Fibroblast of mammary gland (primary cell): ENCODE measurements at places on chromosomes 13 and 19.

- no peak for DNase-seq
Observed at GRCh38 chr13:97248243-97248642, 26.1 kb downstream of the MBNL2 start.

DNA sequence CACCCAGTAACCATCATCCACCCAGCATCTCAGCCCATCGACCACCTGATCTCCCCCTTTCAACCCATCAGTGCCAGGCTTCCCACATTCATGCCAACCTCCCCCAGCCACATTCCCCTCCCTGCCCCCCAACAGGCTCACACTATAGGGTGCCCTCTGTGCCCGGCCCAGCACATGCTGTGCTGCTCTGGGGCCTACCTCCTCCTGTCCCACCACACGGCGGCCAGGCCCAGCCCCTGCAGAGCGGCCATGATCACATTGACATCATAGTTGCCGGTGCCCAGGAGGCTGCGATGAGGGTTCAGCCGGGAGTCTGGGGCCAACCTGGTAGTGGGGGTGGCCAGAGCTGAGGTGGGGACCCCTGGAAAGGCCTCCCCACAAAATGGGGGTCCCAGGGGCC lies 3.6 kb downstream of the JOSD2 start:
- DNase-seq: no peak

DNA sequence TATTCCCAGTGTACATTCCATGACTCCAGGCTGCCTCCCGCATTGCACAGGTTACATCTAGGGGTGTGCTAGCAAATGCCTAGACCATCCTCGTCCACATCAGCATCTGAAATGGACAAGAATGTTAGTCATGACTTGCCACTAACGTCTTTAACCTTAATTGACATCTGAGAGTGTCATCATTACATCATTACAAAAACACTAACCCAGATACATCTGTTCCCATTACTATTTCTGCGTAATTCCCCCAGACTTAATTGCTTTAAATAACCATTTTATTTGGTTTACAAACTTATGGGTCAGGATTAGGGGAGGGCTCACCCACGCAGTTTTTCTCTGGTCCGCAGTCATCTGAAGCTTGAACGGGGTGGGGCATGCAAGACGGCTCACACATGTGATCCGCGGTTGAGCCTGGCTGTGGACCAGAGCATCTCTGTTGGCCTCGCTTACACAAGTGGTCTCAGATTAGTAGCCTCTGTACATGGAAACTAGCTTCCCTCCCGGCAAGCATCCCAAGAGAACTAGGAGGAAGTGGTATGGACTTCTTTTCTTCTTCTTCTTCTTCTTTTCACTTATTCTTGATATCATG lies 15.9 kb downstream of the KL start:
- DNase-seq: peak; percentile 86

- peak; percentile 48 for DNase-seq
Observed at GRCh38 chr13:23289917-23290357, 109.2 kb downstream of the SGCG start.

GRCh38 chr13:44131069-44131614 lies 242.5 kb upstream of the SERP2 start:
- no peak for DNase-seq

- peak; percentile 20 for DNase-seq
Observed at GRCh38 chr13:75416327-75417011, 65.5 kb downstream of the TBC1D4 start.

GRCh38 chr13:30017880-30018279 lies 167.5 kb upstream of the UBL3 start:
- no peak for DNase-seq

- no peak for DNase-seq
Observed at GRCh38 chr19:23145617-23146415, 29.0 kb downstream of the ZNF730 start.

DNA sequence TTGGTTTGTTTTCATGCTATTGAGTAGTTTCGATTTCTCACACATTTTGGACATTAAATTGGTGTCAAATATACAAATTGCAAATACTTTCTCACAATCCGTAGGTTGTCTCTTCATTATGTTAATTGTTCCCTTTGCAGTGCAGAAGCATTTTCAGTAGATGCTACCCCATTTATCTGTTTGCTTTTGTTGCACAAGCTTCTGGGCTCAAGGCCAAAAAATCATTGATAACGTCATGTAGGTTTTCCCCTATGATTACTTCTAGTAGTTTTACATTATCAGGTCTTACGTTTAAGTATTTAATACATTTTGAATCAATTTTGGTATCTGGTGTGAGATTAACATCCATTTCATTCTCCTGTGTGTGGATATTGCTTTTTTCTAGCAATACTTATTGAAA lies 14.0 kb upstream of the ZNF347 start:
- peak; percentile 49 for DNase-seq

DNA sequence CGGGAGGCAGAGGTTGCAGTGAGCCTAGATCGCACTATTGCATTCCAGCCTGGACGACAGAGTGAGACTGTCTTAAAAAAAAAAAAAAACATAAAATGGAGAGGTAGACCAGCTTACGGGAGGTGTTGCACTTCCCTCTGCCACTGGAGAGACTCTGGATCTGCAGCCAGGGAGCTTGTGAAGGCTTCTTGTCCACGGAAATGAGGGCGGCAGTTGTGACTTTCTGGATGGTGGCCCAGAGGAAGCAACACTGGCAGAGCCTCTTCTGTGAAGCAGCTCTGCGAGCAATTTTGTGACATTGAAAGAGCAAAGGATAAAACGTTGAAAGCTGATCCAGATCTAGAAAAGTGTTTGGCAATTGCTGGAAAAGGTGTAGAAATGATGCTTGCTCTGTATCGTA lies 10.4 kb downstream of the SPINT2 start:
- DNase-seq: no peak

GRCh38 chr13:44436589-44437337 lies 63.1 kb downstream of the SERP2 start:
- DNase-seq: peak; percentile 93

DNA sequence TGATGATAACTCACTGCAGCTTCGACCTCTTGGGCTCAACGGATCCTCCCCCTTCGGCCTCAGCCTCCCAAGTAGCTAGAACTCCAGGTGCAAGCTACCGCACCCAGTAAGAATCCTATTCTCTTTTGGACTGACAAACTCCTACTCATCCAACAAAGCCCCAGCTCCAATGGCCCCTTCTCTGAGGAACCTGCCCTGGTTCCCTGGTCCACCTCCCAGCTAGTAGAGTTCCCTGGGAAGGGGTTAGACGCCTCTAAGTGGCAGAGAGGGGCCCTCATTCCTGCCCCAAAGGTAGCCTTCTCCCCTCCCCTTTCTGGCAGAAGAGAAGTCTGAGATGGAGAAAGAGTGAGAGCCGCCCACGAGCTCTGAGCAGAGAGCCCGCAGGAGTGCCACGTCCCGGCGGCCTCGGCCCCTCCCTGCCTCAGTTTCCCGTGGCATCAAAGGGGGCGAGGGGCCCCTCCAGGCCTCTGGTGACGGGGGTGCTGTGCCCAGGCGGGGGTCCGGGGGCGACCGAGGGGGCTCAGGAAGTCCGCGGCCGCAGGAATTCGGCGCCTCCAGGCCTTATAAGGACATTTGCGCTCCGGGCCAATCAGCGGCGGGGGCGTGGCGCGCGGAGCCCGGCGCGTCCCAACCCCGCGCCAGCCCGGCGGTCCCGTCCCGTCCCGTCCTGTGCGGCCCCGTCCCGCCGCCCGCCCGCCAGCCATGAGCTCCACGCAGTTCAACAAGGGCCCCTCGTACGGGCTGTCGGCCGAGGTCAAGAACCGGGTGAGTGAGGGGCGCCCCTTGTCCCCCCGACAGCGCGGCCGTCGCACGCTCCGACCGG lies at the start of gene CNN2:
TSS of gene CNN2 (plus strand) at position 649 of the 823 bp plus-strand sequence. CDS start at position 703, 54 bp downstream.
- DNase-seq: peak; percentile 54

- peak; percentile 61 for DNase-seq
Observed at GRCh38 chr19:12872941-12873890, 8.0 kb downstream of the DNASE2 start.

- DNase-seq: no peak
Observed at GRCh38 chr13:112905990-112906641, 62.9 kb upstream of the MCF2L start.

- peak; percentile 85 for DNase-seq
Observed at GRCh38 chr19:58513694-58514563, 2.1 kb upstream of the SLC27A5 start.

- no peak for DNase-seq
Observed at GRCh38 chr13:75341028-75341427, 140.9 kb downstream of the TBC1D4 start.

DNA sequence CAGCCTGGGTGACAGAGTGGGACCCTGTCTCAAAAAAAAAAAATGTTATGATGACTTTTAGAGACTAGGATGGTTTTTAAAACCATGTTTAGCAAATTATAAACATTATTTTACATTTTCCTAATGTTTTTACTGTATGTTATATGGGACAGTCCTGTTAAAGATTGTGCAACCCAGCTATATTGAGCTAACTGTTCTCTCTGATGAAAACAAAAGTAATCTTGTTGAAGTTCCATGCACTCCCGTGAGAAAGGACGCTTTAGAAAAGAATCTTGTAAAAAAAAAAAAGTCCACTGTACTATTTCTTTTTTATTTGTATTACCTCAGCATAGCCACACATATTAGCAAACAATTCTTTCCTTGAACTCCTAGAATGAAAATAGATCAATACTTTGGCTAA lies 451.2 kb downstream of the DCT start:
- DNase-seq: no peak

DNA sequence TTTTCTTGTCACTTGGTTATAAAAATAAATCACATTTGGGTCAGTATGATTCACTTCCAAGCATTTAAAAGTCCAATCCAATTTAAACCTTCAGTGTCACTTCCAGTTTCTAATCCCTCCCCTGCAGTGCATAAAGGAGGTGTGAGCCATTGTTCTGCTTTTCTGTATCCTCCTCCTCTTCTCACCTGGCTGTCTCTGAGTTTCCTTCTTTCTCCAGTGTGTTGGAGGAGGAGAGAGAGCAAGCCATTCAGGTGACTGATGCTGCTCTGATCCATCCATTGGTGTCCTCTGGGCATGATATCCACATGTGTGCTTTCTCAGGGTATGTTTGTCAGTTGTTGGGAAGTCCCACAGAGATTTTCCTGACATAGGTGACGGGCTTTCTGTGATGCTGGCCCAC lies 1.2 kb downstream of the NUDT15 start:
- no peak for DNase-seq

- no peak for DNase-seq
Observed at GRCh38 chr19:11596156-11596555, 1.1 kb upstream of the ZNF627 start.
